ENCODE measurements at places on chromosomes 2 and 18. TPM values are rescaled to one million over a fixed set of nuclear protein-coding genes. Genes with fewer than 3 reads are reported as not detected.

The RTP5 gene
- total RNA-seq, result not detected

The MEMO1 gene
- total RNA-seq, result 36.1 TPM

The TCF23 gene
- not detected for total RNA-seq

DNA sequence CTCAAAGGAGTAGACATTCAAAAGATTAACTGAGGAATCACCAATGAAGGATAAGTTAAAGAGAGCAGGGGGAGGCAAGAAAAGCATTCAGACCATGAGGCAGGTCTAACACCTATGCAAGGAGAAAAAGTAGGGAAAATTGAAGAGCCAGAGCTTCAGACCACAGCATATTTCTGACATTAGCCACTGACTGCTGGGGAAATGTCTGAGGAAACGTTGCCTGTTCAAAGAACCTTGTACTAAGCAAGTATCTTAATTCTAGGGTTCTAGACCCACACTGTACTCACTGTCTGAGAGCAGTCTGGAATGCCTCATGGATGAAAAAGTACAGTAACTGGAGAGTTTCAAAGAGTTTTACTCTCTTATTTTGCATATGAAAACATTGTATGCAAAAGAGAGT lies 39.5 kb upstream of the TFPI start:
- H3K36me3 ChIP-seq, result no peaks in the 10 kb centered on the region
- H3K27ac ChIP-seq, result no peak overlapping the region
- H3K4me1 ChIP-seq, result no peaks in the 10 kb centered on the region
- DNase-seq, result no peak

- H3K27ac ChIP-seq, result peak overlapping the region; percentile 48
- no peaks in the 10 kb centered on the region for H3K36me3 ChIP-seq
- peaks cover 28% of the 10 kb centered on the region for H3K4me1 ChIP-seq
- H3K27me3 ChIP-seq, result no peaks in the 10 kb centered on the region
- no peak overlapping the region for H3K4me3 ChIP-seq
These were observed 38.7 kb upstream of the ATL2 start for GRCh38 chr2:38415728-38416291.

- no peak overlapping the region for H3K4me3 ChIP-seq
- H3K27ac ChIP-seq, result no peak overlapping the region
- no peaks in the 10 kb centered on the region for H3K27me3 ChIP-seq
- H3K36me3 ChIP-seq, result no peaks in the 10 kb centered on the region
- H3K4me1 ChIP-seq, result no peaks in the 10 kb centered on the region
- no peak for DNase-seq
These were observed 200.4 kb downstream of the NR4A2 start for GRCh38 chr2:156132130-156132529.

DNA sequence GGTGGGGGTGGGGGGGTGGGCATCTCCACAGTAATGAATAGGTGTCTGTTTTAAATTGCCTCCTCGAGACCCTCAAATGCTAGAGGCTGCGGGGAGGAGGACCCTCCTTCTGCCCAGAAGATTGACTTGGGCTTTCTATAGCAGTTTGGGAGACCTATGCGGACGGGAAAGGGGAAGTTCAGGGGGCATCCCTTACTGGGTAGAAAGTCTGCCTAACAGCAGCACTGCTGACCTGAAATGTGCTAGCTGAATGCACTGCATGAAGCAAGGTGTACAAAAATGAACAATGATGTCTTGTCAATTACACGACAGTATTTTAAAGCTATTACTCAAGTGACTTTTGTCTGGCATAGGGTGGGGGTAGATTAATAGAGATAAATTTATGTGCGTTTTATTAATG lies 2.5 kb downstream of the DCC start:
- no peak for DNase-seq
- H3K27ac ChIP-seq, result no peak overlapping the region
- no peak overlapping the region for H3K4me3 ChIP-seq

GRCh38 chr2:171086352-171087290 lies 74.1 kb downstream of the TLK1 start:
- no peaks in the 10 kb centered on the region for H3K27me3 ChIP-seq
- H3K27ac ChIP-seq, result no peak overlapping the region
- no peaks in the 10 kb centered on the region for H3K36me3 ChIP-seq
- no peak for DNase-seq
- no peak overlapping the region for H3K4me3 ChIP-seq

GRCh38 chr2:230796280-230796862 lies 68.4 kb upstream of the ITM2C start:
- H3K36me3 ChIP-seq, result peaks cover 32% of the 10 kb centered on the region
- no peak for DNase-seq
- peak overlapping the region; percentile 5 for H3K27ac ChIP-seq
- H3K27me3 ChIP-seq, result no peaks in the 10 kb centered on the region

- no peaks in the 10 kb centered on the region for H3K4me1 ChIP-seq
- no peaks in the 10 kb centered on the region for H3K27me3 ChIP-seq
- DNase-seq, result no peak
- H3K36me3 ChIP-seq, result no peaks in the 10 kb centered on the region
These were observed 271.0 kb upstream of the CDH20 start for GRCh38 chr18:61062258-61062657.

DNA sequence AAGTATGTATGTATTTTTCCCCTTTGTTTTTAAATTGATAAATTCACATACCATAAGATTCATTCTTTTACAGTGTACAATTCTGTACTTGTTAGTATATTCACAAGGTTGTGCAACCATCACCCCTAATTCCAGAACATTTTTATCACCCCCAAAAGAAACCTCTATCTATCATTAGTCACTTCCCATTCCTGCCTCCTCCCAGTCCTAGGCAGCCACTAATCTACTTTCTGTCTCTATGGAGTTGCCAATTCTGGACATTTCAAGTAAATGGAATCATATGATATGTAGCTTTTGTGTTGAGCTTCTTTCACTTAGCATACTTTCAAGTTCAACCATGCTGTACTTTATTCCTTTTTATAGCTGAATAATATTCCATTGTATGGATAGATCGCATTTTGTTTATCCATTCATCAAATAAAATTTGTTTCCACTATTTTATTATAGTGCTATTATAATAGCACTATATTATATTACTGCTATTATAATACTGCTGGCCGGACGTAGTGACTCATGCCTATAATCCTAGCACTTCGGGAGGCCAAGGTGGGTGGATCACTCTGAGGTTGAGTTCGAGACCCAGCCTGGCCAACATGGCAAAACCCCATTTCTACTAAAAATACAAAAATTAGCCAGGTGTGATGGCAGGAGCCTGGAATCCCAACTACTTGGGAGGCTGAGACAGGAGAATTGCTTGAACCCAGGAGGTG lies 10.9 kb downstream of the STARD7 start:
- H3K4me1 ChIP-seq, result peaks cover 34% of the 10 kb centered on the region
- no peak overlapping the region for H3K27ac ChIP-seq
- no peaks in the 10 kb centered on the region for H3K27me3 ChIP-seq
- no peak overlapping the region for H3K4me3 ChIP-seq
- H3K36me3 ChIP-seq, result peaks cover 26% of the 10 kb centered on the region

- H3K36me3 ChIP-seq, result no peaks in the 10 kb centered on the region
- no peaks in the 10 kb centered on the region for H3K27me3 ChIP-seq
- no peak overlapping the region for H3K4me3 ChIP-seq
- H3K27ac ChIP-seq, result no peak overlapping the region
These were observed 65.4 kb upstream of the DNAJC10 start for GRCh38 chr2:182650704-182651103.

DNA sequence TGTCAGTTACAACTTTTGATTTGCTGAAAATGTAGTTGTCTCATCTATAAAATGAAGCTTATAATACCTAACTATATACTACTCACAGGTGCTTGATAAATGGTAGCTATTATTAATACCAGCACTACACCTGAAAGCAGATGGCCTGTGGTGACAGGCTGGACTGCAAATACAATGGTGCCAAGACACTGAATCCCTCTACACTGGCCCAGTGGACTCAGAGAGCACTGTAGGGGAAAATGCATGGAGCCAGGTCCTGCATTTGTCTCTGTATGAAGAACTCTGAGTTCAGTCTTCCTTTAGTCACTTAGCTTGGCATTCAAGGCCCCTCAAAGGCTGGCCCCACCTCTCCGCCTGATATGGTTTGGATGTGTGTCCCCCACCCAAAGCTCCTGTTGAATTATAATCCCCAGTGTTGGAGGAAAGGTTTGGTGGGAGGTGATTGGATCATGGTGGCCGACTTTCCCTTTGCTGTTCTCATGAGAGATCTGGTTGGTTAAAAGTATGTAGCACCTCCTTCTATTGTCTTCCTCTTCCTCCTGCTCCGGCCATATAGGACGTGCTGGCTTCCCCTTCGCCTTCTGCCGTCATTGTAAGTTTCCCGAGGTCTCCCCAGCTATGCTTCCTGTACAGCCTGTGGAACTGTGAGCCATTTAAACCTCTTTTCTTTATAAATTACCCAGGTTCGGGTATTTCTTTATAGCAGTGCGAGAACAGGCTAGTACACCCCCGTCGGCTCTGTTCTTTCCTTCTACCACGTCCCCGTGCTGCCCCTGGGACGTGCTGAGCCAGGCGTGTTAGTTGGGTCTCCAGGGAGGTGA lies 11.1 kb upstream of the NTSR2 start:
- no peak overlapping the region for H3K4me3 ChIP-seq
- H3K27me3 ChIP-seq, result peaks cover 47% of the 10 kb centered on the region
- H3K4me1 ChIP-seq, result no peaks in the 10 kb centered on the region
- H3K36me3 ChIP-seq, result no peaks in the 10 kb centered on the region

The REV1 gene
- 54.1 TPM for total RNA-seq

DNA sequence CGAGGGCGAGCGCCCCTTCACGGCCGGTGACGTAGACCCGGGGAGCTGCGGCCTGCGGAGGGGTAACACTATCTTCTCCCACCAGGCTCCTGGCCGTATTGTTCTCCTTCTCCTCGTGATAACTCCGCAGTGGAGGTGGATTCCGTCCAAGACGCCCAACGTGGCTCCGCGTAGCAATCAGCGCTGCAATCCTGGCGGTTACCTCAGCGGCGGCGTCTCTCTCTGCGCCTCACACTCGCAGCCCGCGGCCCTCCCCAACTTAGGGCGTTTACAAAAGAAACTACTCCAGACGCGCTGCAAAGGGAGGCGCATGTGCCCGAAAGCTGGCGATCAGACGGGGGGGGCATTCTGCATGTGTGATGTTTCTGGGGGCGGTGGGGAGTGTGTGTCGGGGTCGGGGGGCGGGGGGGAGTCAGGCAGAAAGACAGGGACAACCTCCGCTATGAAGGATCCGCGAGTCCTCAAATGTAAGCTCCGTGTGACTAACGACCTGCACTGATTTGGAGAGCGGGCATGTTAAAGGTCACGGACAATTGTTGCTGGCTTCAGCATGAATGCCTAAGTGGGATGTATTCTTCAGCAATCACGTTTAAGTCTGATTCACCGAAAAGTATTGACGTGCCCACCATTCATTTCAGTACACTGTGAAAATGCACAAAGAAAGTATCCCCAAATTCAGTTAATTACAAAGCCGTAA lies 1.3 kb upstream of the ZNF516 start:
- H3K4me3 ChIP-seq, result peak overlapping the region; percentile 84
- H3K4me1 ChIP-seq, result peaks cover 20% of the 10 kb centered on the region
- H3K36me3 ChIP-seq, result no peaks in the 10 kb centered on the region
- peak overlapping the region; percentile 90 for H3K27ac ChIP-seq
- DNase-seq, result peak; percentile 90

The SRSF7 gene
- total RNA-seq, result 90.4 TPM

The CD8B2 gene
- total RNA-seq, result not detected

- H3K27me3 ChIP-seq, result no peaks in the 10 kb centered on the region
- no peak for DNase-seq
- H3K4me1 ChIP-seq, result peaks cover 5% of the 10 kb centered on the region
- H3K27ac ChIP-seq, result no peak overlapping the region
- no peak overlapping the region for H3K4me3 ChIP-seq
These were observed 57.1 kb downstream of the ST3GAL5 start for GRCh38 chr2:85831735-85832134.

The FECH gene
- total RNA-seq, result 30.3 TPM

DNA sequence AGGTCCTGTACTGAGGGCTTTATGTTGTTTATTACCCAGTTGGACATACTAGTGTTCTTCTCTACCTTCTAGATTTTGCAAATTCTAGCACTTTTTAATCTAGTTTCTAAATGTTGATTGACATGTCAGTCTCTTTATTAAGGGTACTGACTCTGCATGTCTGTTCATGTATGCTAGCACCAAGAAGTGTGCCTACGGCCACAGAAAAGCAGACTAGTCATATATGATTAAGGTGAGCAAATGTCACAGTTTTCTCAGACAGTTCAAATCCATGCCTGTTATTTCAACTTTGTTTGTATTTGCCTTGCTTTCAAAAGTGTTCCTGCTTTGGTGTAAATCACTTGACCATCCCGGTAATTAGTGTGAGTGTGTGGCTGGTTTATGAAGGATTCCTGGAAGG lies 145.0 kb upstream of the DSEL start:
- no peaks in the 10 kb centered on the region for H3K4me1 ChIP-seq
- H3K36me3 ChIP-seq, result no peaks in the 10 kb centered on the region
- no peaks in the 10 kb centered on the region for H3K27me3 ChIP-seq
- H3K4me3 ChIP-seq, result no peak overlapping the region

The PRSS56 gene
- not detected for total RNA-seq

GRCh38 chr2:6945087-6945813 lies 28.0 kb downstream of the RNF144A start:
- H3K27ac ChIP-seq, result peak overlapping the region; percentile 9
- H3K36me3 ChIP-seq, result no peaks in the 10 kb centered on the region
- H3K27me3 ChIP-seq, result no peaks in the 10 kb centered on the region
- no peak overlapping the region for H3K4me3 ChIP-seq
- H3K4me1 ChIP-seq, result peaks cover 2% of the 10 kb centered on the region

GRCh38 chr2:95015261-95015912 lies 10.1 kb upstream of the MAL start:
- H3K27me3 ChIP-seq, result peaks cover 8% of the 10 kb centered on the region
- no peak overlapping the region for H3K4me3 ChIP-seq
- H3K27ac ChIP-seq, result no peak overlapping the region
- DNase-seq, result no peak

The GAL3ST2 gene
- total RNA-seq, result not detected

GRCh38 chr2:216307496-216307895 lies 64.8 kb downstream of the MARCHF4 start:
- H3K36me3 ChIP-seq, result no peaks in the 10 kb centered on the region
- H3K4me3 ChIP-seq, result no peak overlapping the region
- H3K27ac ChIP-seq, result no peak overlapping the region

Data from suprapubic skin (tissue), 4 donors.